Dermis blood vessel endothelial cell (primary cell): ENCODE measurements at places on chromosomes 13 and 19. TPM values are rescaled to one million over a fixed set of nuclear protein-coding genes. Genes with fewer than 3 reads are reported as not detected.

DNA sequence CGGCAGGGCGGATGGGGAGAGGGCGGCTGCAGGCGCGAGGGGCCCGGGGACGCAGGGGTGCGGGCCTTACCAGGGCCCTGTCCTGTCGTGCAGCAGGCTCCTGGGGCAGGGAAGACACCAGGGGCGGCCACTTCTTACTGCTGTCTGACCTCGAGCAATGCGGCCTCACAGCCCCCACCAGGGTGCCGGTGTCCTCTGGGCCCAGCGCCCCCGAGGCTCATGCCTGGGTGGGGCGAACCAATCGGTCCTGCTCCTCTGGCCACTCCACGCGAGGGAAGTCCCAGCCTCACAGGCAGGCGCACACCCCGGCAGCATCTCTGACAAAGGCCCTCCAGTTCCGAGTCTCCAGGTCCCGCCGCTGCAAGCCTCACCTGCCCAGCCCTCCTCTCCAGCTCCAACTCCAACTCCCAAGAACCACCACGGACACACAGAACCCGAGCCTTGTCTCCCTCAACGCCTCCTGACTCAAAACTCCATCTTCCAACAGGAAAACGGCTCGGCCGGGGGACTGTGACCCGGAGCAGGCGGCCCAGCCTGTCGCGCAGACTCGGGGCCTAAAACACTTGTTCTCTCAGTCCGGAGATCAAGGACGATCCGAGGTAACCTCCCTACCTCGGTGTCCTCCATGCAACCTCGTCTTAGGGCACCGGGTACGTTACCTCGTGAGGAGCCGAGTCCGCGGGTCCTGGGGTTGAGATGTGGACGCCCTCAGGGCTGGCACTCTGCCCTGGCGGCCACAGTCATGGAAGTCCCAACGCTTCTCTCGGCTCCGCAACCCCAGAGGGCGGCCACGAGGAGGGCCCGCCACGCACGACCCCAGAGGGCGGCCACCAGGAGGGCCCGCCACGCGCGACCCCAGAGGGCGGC lies 6.5 kb downstream of the FGF22 start:
- no peak for DNase-seq

DNA sequence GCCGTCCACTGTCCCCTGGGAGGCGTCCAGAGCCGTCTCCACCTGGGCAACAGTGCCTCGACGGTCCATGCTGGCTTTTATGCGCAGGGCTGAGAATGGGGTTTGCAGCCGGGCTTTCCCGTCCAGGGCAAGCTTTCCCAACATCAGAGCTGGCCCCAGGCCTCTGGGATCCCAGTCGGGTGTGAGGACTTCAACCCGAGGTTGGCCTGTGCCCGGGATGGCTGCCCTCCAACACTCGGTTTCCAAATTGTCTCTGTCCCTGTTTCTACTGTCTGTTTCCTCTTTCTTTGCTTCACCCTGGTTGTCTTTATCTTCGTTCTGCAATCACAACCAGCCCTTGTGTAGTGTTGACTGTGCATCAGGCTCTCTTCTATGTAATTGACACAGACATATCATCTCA lies at the start of gene IFNL4:
TSS of gene IFNL4 (minus strand) at position 51 of the 400 bp plus-strand sequence.
- no peak for DNase-seq

DNA sequence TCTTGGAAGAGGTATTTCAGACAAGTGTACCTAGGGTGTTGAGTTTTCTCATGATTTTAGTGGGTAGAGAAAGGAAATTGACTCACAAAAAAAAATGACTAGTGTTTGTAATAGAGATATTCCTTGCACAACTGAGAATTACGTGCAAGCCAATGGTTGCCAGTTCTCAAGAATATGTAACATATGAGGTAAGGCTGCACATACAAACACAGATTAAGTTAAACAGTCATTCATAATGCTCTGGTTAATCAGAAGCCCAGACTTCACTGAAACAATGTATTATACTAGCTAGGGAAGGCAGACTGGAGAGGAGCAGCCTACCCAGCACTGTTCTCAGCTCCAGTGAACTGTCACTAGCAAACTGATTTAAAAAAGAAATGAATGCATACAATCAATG lies 418.3 kb downstream of the DIAPH3 start:
- DNase-seq: no peak

DNA sequence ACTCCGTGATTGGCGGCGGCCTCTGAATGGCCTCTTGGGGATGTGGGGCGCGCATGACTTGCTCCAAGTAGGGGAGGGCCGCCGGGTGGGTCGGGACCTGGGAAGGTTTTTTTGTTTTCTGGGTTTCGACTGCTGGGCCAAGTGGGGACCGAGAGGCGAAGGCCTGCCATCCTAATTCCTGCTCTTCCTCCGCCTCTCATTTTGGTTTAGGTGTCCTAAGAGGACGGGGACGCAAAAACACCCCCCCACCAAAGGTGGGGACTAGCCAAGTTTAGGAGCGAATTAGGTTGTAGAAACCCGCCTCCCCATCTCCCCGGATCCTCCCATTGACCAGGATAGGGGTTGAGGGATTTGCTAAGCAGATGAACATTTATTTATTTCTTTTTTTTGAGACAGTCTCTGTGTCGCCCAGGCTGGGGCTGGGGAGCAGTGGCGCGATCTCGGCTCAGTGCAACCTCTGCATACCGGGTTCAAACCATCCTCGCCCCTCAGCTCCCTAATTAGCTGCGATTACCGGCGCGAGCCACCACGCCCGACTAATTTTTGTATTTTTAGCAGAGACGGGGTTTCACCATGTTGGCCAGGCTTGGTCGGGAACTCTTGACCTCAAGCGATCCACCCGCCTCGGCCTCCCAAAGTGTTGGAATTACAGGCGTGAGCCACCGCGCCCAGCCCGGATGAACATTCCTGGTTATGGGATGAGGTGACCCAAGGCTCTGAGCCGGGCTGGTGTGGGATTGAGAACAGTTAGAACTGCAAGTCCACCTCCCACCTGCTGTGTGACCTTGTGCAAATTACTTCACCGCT lies 838 bp downstream of the PPP2R1A start:
- peak; percentile 39 for DNase-seq

DNA sequence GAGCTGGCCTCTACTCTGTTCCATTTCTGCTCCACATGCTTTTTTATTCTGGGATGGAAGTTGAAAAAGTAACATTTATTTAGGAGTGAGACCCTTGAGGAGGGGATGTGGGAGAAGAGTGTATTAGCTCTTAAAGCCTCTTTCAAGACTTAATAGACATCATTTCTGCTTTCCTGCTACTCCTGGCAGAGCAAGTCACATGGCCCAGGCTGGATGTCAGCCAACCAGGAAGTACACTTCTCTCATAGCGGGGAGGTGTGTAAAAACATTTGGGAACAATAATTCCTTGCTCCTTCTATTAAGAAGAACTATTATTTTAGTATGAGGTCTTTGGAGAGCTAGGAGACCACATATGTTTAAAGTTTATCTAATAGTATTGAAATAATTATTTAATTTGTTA lies 40.6 kb upstream of the FAM216B start:
- DNase-seq: peak; percentile 32

DNA sequence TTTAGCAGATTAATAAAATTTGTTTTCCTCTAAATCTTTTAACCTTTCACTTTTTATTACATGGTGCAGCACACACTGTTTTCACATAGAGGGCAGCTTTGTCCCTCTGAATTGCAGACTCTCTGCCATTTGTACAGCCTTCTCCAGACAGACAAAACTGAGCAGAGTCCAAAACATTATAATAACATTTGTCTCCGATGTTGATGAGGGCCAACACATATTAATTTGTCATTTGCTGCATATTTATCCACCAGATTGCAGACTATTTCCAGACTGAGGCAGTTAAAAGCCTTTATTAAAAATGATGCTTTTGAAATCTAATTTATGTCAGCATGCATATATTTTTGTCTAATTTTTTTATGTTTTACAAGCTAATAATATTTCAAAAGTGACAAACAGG lies 1251.9 kb upstream of the SLC10A2 start:
- peak; percentile 47 for DNase-seq

DNA sequence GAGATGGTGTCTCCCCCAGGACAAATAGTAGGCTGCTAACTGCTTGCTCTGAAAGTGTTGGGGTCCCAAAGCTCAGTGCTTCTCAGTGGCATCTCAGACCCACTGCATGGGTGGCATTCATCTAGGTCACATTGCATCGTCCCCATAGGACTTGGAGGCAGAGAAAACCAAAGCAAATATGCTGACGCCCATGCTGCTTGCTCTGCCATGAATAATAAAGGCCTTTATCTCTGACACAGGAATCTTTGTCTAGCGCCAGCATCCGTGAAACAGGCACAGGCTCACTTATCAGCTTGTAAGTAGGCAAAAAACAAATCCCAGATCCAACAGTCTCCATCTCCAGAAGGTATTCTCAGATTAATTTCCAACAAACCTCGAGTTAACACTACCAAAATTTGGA lies 18.9 kb upstream of the IPO5 start:
- DNase-seq: no peak

DNA sequence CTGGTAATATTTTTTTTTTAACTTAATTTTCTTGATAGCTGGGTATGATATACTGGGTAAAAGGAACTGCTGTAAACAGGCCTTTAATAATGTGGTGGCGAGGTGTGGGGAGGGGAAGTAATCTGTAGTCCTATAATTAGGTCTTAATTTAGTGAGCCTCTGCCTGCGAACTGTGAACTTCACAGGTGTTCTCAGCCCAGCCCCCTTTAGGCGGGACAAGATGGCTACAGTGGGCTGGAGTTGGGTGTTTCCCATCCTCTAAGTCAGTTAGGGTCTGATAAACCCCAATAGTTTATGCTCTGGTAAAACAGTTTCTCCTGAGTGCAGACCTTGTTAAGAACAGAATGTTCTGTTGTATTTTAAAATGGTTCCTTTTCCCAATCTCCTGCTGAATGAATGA lies 97.6 kb upstream of the SERP2 start:
- DNase-seq: no peak

DNA sequence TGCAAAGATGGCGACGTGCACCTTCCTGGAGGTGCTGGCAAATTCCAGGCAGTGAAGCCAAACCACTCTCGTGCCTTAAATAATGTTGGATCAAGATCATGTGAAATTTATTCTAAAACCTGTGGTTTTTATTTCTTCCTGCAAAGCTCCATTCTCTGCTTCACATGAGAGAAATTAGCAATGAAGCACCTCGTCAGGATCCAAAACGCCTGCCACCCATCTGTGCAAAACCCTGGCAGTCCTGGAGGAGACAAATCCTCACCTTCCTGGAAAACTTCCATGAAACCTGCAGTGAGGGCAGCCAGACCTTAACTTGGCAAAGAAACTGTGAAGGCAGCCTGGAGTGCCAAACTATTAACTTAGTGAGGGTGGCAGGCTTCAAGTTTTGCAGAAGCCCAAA lies 47.6 kb downstream of the CHST8 start:
- no peak for DNase-seq

GRCh38 chr13:51257187-51257586 lies 35.0 kb downstream of the FAM124A start:
- no peak for DNase-seq

GRCh38 chr13:98934243-98934642 lies 43.6 kb downstream of the DOCK9 start:
- DNase-seq: no peak

- DNase-seq: peak; percentile 57
Measured at GRCh38 chr13:40442826-40443225, 223.6 kb downstream of the FOXO1 start.

- DNase-seq: no peak
Measured at GRCh38 chr19:51030631-51031030, 4.2 kb downstream of the KLK12 start.

DNA sequence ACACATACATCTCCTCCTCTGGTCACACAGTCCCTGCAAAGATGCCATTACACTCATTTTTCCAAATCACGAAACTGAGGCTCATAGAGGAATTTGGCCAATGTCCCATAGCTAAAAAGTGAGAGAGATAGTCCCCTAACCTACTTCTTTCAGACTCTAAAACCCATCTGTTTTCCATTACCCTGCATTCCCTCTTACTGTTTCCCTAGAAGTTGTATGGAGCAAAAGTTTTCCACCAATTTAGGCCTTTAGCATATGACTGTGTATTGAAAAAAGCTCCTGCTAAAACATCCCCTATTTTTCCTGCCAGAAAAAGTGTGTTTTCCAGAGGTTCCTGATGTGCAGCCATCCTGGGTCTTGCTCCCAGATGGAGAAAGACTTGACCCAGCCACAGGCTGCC lies 16.3 kb downstream of the SERP2 start:
- DNase-seq: no peak

DNA sequence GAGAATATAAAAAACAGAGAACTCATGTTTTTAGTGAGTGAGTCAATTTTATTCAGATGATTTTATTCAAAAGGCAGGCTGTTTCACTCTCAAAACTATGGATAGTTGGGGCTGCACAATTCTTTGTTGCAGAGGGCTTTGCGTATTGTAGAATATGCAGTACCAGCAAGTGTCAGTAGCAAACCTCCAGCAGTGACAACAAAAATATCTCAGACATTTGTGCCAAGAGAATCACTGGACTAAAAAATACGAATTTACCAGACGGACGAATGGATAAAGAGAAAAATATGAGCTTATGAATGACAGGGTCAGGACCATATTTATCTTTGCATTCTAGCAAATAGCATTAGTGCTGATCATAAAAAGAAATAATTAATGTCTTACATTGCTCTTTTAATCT lies 359.1 kb downstream of the FGF14 start:
- DNase-seq: no peak

Gene ZNF573
- 4.8 and 4.9 TPM in 2 replicates for total RNA-seq

Gene PTBP1
- 123 and 212 TPM in 2 replicates for total RNA-seq

Gene CYP2S1
- 0.68 and 0.88 TPM in 2 replicates for total RNA-seq

Gene PLEKHA4
- total RNA-seq: 2.6 and 6.5 TPM in 2 replicates

Gene RASIP1
- 130 and 154 TPM in 2 replicates for total RNA-seq

Gene S1PR5
- under 0.01 TPM in 1 of 2 replicates, not detected in the other for total RNA-seq

Gene ZNF626
- total RNA-seq: 8.1 and 18.7 TPM in 2 replicates
